Esophagus squamous epithelium (tissue), 5 donors: ENCODE measurements at places on chromosomes 3 and 15.

GRCh38 chr3:37029516-37030163 lies 36.3 kb downstream of the MLH1 start:
- DNase-seq: no peak

- no peak for DNase-seq
Measured at GRCh38 chr15:26433818-26434217, 339.0 kb downstream of the GABRB3 start.

- DNase-seq: no peak
Measured at GRCh38 chr3:140941090-140941433, 574 bp upstream of the SLC25A36 start.

GRCh38 chr15:29822100-29822683 lies at the start of gene TJP1:
TSS of gene TJP1 (minus strand) at chr15:29822468. CDS start at chr15:29822028, 440 bp downstream.
- DNase-seq: no peak

GRCh38 chr3:73555076-73555475 lies 69.7 kb downstream of the PDZRN3 start:
- DNase-seq: no peak

GRCh38 chr3:138942271-138942670 lies 4.7 kb downstream of the FOXL2 start:
- no peak for DNase-seq
